ENCODE measurements at places on chromosomes 7 and 10. TPM values are rescaled to one million over a fixed set of nuclear protein-coding genes. Genes with fewer than 3 reads are reported as not detected.
A peak's percentile ranks its signal among the peaks of the same experiment; 100 is the strongest.

- H3K27ac ChIP-seq = peak overlapping the region; percentile 89
- peaks cover 68% of the 10 kb centered on the region for H3K4me1 ChIP-seq
- H3K36me3 ChIP-seq = no peaks in the 10 kb centered on the region
- H3K4me3 ChIP-seq = no peak overlapping the region
- no peaks in the 10 kb centered on the region for H3K27me3 ChIP-seq
Observed at GRCh38 chr10:112738606-112739591, 211.1 kb upstream of the TCF7L2 start.

DNA sequence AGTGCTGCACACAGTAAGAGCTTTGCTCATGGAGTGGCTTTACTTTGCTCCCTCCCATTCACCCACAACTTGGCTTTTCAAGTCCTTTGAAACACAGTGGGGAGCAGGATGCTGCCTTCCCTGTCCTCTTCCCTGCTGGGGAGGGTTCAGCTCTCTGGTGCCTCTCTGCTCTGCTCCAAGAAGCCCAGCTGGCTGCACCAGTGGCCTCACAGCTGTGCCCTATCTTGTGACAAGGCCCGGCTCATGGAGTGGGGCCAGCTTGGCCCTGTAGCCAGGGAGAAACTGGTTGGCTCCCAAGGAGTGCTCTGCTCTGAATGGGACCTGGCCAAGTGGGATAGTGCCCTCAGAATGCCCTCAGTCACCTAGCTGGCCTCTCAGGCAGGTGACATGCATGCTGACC, 212.3 kb upstream of the ZMIZ1 start:
- peaks cover 35% of the 10 kb centered on the region for H3K27me3 ChIP-seq
- DNase-seq = no peak
- H3K27ac ChIP-seq = no peak overlapping the region
- no peak overlapping the region for H3K4me3 ChIP-seq
- no peaks in the 10 kb centered on the region for H3K4me1 ChIP-seq

GRCh38 chr7:23293500-23294073, 5.6 kb upstream of the MALSU1 start:
- H3K36me3 ChIP-seq = no peaks in the 10 kb centered on the region
- DNase-seq = no peak
- H3K27me3 ChIP-seq = peaks cover 8% of the 10 kb centered on the region
- H3K4me3 ChIP-seq = no peak overlapping the region

DNA sequence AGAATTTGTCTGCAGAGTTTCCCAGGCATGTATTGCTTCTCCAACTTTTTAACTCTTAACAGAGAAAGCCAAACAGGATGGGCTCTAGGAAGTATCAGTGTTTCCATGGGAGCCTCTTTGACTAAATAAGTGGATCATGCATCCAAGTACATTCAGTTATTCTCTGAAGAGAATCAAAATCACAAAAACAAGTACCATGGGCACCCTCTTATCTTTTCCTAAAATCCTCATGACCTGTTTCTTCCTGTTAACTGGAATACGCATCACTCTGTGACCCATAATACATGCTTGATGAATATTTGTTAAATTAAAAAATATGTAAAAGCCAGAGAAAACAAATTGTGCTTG, 186.9 kb upstream of the MGMT start:
- no peak for DNase-seq
- peaks cover 30% of the 10 kb centered on the region for H3K27me3 ChIP-seq
- no peak overlapping the region for H3K4me3 ChIP-seq
- H3K36me3 ChIP-seq = no peaks in the 10 kb centered on the region
- no peaks in the 10 kb centered on the region for H3K4me1 ChIP-seq
- H3K27ac ChIP-seq = no peak overlapping the region

GRCh38 chr10:112801748-112802147, 148.3 kb upstream of the TCF7L2 start:
- DNase-seq = no peak
- H3K36me3 ChIP-seq = peaks cover 1% of the 10 kb centered on the region
- H3K27me3 ChIP-seq = no peaks in the 10 kb centered on the region
- no peak overlapping the region for H3K4me3 ChIP-seq
- H3K27ac ChIP-seq = peak overlapping the region; percentile 71

DNA sequence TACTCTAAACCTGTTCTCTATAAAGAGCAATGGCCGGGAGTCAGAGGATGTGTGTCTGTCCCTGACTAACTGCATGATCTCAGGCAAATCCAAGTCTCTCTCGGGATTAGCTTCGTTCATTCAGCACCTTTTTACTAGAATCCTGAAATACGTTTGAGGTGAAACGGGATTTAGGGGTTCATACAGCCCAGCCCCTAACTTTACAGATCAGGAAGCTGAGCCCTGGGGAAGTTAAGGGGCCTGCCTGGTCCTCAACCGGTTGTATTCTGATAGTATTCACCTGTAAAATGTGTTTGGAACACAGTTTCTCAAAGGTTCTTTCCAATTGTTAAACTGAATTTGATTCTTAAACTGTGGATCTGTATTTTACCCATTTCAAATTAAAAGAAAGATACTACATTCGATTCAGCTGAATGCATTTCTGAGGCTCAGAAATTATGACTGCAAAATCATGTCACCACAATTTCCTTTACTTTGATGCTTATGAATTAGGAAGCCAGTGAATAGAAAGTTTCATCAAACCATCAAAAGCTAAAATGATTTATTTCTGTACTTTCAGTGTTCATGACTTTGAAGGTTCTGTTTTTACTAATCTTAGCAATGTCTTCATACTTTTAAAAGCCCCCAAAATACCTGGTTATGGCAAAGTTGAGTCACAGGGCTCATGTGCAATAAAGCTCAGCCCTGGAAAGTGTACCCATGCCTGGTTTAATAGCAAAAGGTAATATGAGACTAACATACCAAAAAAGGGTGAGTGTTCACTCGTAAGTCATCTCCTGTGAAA, 28.9 kb upstream of the EZH2 start:
- H3K4me3 ChIP-seq = no peak overlapping the region
- H3K27ac ChIP-seq = no peak overlapping the region
- peaks cover 19% of the 10 kb centered on the region for H3K27me3 ChIP-seq
- H3K4me1 ChIP-seq = no peaks in the 10 kb centered on the region
- no peaks in the 10 kb centered on the region for H3K36me3 ChIP-seq

The OR6V1 gene
- not detected for total RNA-seq

The ITPRID1 gene
- total RNA-seq = 3.1 TPM

All from progenitor cell of endocrine pancreas (in vitro differentiated cells).